Suprapubic skin (tissue), 4 donors: ENCODE measurements at places on chromosomes 3 and 15. TPM values are rescaled to one million over a fixed set of nuclear protein-coding genes. Genes with fewer than 3 reads are reported as not detected.

GRCh38 chr3:20160230-20160629 is 25.8 kb downstream of the SGO1 start:
- no peak for DNase-seq

DNA sequence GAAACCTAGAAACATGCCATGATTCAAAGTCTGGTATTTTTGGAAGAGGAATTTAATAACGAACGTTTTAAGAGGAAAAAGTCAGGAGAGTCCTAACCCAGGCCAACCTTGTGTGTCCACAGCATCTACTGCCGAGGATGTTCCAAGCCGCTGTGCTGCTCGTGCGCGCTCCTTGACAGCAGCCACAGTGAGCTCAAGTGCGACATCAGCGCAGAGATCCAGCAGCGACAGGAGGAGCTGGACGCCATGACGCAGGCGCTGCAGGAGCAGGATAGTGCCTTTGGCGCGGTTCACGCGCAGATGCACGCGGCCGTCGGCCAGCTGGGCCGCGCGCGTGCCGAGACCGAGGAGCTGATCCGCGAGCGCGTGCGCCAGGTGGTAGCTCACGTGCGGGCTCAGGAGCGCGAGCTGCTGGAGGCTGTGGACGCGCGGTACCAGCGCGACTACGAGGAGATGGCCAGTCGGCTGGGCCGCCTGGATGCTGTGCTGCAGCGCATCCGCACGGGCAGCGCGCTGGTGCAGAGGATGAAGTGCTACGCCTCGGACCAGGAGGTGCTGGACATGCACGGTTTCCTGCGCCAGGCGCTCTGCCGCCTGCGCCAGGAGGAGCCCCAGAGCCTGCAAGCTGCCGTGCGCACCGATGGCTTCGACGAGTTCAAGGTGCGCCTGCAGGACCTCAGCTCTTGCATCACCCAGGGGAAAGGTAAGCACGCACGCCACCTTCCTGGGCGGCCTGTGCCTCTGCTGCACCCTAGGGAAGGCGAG is 28.4 kb downstream of the PML start:
- no peak for DNase-seq

DNA sequence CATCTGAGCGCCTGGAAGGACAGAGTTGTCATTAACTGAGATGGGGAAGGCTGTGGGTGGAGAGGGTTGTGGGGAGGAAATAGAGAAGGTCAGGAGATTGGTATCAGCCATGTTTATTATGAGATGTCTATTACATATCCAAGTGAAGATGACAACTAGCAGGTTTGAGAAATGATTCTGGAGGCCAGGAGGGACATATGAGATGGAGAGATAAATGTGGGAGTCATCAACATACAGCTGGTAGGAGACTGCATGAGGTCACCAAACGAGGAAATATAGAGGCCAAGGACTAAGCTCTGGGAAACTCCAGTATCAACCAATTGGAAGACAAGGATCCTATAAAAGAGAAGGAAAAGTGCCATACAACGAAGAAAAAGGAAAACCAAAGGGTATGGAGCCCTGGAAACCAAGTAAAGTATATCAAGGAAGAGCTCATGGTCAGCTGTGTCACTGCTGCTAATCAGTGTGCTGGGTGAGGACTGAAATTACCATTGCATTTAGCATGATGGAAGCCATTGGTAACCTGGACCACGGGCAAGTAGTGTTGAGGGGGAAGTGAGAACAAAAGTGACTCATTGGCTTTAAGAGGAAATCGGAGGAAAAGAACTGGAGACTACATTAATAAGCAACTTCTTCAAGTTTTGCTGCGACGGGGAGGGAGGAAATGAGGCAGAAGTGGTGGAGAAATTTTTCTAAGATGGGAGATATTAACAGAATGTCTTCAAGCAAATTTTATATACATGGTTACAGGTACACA is 14.0 kb upstream of the UACA start:
- no peak for DNase-seq

- DNase-seq = no peak
These were observed 39.5 kb upstream of the FMN1 start for GRCh38 chr15:33234020-33234461.

Gene HYAL3
- total RNA-seq = 5.6 TPM

DNA sequence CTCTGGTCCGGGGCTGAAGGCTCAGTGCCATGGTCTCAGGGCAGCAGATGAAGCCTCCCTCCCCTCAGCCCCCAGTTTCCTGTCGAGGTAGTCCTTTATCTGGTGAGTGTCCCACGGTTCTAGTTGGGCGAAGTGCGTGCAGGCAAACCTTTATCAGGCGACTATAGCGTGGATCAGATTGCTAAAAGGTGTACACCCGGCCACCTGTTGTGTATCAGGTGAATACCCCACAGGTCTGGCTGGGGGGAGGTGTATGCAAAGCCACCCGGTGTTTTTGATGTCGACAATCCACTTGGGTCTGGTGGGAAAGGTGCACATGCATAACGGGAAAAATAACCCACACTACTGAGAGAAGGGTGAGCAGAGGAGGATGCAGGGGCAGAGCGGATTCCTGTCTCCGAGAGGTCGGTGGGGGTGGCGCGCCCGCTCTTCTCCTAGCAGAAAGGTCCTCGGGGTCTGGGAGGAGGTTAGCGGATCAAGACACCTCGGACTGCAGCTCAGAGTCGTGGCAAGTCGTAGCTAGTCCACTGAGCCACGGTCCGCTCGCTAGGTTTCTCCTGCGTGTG is 507 bp downstream of the SLC12A6 start:
- no peak for DNase-seq

DNA sequence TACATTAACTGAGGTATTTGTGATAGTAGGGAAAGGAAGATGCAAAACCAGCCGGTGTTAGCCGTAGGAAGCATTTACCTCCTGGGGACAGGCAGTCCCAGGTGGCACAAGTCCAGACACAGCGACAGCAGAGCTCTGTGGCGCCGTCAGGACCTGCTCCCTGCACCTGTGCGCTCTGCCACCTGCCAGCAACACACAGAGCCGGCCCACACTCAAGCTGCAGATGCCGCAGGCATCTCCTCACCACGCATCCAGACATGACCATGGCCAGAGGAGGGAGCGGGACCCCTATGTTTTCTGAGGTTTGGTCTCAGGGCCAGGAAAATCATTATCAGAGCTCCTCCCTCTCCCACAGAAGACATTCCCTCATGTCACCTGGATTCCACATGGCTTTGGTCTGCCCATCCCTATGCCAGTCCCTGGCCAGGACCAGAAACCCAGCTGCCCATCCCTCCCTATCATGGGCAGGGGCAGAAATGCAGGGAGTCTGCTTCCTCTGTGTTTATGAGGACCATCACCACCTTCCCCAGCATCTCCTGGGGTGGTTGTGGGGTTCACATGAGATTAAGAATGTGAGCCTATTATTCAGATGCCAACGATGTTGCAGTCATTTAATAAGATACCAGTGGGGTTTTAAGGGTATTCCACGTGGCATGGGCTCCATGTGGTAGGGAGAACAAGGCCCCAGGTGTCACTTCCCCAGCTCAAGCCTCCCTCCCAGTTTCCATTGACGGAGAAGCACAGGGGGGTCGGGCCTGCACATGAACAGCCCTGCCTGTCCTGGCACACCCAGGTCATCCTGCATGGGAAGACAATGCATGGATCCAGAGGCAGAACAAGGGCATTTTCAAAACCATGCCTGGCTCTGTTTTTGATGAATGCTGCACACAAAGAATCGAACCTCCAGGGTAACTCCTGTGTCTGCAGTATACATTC is 251.1 kb downstream of the OCA2 start:
- peak; percentile 61 for DNase-seq

Gene UNC13C
- total RNA-seq = 0.21 TPM

- DNase-seq = no peak
These were observed 364.5 kb downstream of the MAGI1 start for GRCh38 chr3:65674226-65674625.

DNA sequence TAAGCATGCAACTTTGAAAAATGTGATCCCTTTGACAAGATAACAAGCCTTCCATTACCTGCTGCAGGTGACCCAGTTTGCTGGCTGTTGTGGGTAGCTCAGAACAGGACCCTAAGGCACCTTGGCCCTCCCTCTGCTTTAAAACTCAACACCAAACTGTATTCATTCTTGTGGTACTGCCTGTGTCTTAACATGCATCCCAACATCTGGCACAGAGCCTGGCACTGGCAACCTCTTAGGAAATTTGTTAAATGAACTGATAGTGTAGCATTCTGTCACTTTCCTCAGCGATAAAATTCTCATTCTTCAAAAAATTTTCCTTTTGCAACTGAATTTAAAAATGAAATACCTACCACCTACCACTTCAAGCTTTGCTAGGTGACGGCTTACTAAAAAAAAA is 287.3 kb upstream of the ADAMTS9 start:
- no peak for DNase-seq

Gene CHP1
- total RNA-seq = 103 TPM

DNA sequence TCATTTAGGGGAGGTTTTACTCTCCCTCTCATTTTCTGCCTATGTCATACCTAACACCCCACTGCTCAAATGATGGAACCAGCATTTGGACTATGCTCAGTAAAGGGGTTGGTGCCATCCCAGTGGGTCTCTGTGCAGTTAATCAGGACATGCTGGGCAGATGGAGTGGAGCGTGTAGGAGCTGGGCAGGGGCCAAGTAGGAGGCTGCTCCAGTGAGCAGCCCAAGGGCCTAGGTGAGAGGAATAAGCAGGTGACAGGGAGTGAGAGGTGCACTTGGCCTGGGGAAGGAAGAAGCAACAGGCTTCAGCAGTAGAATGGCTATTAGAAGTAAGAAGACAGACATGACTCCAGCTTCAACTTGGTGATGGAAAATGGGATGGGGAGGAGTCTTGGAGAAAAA is 72.2 kb downstream of the EPHB1 start:
- no peak for DNase-seq

DNA sequence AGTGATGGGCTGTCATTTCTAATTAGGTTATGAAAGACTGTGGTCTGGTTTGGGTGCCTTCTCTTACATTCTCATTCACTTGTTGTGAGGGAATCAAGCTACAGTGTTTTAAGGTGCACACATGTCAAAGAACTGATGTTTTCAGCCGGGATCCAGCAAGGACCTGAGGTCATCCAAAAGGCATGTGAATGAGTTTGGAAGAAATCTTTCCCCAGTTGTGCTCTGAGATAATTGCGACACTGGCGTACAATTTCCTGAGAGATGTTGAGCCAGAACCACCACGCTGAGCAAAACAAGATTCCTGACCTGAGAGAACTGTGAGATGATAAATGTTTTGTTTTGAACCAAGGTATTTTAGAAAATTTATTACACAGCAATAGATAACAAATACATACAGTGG is 295.3 kb upstream of the SLITRK3 start:
- no peak for DNase-seq

DNA sequence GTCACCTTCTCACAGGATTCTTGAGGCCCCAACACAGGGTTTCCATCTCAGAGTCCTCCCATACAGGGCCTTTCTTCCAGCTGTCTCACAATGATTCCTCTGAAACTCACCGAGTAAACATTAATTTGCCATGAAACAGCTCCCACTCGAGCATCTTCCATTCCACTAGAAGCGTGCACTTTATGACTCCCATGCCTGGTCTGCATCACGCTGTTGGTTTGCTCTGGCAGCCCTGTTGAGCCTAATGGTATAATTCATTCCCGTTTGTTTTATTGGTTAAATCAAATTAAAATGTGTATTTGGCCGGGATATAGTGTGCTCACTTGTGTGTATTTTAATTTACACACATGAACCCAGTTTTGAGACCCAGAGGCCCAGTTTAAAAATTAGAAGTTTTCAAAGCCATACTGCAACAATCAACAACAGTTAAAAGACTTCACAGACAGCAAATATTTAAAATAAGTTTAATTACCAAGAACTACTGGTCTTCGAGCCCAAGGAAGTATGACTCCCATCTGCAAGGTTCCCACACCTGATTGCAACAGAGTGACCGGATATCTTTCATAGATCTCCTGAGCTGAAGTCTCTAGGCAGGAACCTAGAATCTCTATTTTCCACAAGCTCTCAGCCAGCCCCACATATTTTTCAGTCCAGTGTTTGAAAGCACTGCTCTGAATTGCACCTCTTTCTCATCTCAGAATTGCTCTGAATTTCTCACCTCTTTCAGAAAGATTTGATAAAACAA is 42.3 kb upstream of the GYG1 start:
- no peak for DNase-seq

DNA sequence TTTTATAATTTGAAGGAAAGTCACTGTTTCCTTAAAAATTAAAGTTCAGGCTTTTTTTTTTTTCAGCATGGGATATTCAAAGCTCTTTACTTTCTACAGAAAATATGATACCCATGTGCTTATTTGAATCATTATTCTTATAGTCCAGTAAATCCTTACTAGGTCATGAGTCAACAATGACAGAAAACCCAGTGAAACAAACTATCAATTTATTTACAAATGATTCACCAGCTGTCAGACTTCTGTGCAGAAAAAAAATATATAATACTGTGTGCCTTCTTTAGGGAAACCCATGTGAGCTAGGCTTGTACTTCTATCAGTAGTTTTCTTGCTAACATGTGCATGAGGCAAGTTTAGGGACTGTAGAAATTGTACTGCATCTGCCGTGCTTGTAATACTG is 1.2 kb downstream of the ACP3 start:
- no peak for DNase-seq

GRCh38 chr3:128945041-128945877 is 48.6 kb downstream of the CFAP92 start:
- peak; percentile 70 for DNase-seq

DNA sequence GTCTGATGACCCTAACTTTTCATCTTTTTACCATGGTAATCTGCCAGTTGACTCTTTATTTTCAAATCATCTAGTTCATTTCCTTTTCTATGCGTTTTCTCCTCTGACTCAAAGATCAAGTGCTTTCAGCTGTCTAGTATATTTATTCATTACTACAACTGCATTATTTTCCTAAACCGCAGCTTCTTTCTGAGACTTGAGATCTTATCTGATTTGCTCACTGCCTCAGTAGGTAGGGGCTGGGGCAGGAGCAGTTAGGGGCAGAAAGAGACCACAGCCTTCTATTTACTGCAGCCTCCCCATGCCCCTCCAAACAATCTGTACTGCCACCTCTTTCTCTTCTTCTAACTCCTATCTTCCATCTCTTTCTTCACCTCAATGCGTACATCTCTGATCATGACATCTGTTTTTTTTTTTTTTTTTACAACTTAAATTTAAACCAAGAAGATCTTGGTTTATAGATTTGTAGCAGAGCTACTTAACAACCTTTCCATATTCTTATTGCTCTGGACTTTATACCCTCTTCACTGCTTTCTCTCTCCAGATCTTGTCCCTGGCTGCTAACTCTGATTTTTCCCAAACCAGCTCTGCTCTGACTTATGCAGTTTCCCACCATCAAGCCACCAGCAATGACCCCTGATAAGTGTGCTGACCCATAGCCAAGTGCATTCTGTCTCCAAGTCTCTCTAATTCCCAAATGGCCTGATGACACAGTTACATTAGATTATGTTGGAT is 52.2 kb downstream of the MOBP start:
- DNase-seq = no peak
